AML-193 (cell line): ENCODE measurements at places on chromosomes 3 and 15.

- DNase-seq, result no peak
Observed at GRCh38 chr3:179942553-179943075, 94.1 kb downstream of the PEX5L start.

DNA sequence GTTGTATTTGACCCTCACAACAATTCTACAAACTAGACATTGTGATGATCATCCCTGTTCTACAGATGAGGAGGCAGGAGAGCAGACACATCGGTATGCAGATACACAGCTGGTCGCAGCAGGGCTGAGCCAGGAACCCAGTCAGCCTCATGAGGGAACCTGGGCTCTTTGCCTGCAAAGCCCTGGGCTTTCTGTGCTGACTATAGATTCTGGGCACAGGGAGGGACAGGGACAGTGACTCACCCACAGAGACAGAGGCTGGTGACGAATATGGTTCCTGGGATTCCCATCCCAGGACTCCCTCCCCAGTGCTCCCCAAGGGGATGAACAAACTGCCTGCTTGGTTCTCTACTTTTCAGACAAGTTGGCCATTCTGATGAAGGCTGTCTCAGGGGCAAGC is 3.8 kb upstream of the CAMP start:
- DNase-seq, result no peak

DNA sequence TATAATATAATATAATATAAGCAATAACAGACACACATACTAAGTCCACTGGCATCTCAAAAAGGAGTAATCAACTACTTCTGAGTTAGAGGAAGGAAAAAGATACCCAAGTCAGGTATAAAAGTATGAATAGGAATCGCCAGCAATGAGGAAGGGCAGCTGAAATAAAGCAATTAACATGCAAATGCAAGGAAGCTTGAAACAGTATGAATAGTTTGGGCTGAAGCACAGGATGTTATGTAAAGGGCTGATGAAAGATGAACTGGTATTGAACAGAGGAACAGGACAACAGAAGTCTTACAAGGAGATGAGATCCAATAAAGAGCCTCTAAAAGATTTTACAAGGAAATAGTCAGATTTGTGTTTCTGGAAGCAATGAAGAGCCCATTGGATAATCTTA is 7.1 kb downstream of the COPS2 start:
- DNase-seq, result peak; percentile 19

GRCh38 chr3:81841540-81841939 is 80.1 kb upstream of the GBE1 start:
- DNase-seq, result no peak

DNA sequence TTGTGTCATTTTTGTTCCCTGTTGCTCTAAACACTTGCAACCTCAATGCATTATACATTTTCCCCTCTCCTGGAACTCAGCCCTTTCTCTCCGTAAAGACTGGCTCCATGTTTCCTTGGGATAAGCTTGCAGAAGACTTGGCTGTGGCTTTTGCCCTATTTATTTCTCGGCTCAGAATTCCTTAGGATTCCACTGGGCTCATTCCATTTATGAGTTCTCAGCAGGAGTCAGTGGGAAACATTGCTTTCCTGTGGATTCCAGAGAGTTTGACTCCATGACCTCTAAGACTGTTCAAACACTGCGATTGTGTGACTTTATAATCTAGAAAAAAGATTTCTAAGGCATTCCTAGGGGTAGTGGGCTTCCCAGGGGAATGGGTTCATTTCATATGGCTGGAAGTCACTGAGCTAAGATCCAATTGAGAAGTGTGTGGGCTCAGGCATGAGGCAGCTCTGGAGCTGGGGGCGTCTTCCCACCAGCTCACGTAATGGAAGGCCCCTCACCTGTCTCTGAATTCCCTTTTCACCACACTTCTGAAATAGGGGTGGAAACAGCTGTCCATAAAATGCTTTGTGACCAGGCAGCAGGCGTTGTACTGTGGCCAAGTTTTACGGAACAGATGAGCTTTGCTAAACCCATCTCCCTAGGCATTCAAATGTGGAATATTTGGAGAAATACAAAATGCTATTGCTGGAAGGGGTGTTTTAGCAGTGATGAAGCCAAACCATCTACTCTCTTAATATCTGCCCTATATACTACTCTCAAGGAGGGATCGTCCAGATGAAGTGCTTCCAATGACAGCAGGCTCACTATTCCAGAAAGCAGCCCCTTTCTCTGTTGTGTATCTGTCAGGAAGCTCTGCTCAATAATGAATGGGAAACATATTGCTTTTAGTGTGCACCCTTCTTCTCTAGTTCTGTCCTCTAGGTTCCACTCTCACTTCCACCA is 91.8 kb upstream of the BCL6 start:
- DNase-seq, result no peak

DNA sequence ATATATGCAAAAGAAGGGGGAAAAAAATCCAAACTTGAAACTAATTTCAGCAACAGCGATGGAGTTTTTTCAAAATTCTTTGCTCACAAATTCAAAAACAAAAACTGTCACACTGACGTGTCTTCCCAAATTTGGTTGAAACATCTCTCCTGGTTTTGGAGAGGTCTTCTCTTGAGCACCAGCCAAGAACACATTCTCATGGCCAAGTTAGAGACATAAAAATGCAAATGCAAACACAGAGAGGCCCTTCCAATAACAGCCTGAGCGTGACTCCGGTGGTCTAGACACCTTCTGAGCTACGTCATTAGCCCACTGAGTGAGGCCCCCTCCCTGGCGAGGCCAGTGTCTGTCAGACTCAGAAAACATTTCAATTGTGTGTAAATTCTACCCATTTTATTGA is 436.0 kb upstream of the PROK2 start:
- DNase-seq, result no peak

DNA sequence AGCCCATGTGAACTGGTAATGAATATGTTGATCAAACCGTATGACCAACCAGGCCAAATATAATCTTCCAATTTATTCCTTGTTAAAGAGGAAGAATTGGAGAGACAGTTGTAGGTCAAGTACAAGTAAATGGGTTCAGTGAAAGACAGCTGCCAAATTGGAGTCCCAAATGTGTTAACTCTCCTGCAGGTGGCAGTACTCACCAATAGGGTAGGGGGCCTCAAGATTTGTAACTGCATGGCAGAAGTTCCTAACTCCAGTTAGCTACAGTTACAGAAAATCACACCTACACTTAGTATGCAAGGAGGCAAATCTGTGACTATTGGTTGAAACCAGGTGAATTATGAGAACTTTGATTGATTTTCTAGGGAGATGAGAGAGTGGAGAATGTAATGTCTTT is 278.0 kb downstream of the ZBBX start:
- peak; percentile 54 for DNase-seq

DNA sequence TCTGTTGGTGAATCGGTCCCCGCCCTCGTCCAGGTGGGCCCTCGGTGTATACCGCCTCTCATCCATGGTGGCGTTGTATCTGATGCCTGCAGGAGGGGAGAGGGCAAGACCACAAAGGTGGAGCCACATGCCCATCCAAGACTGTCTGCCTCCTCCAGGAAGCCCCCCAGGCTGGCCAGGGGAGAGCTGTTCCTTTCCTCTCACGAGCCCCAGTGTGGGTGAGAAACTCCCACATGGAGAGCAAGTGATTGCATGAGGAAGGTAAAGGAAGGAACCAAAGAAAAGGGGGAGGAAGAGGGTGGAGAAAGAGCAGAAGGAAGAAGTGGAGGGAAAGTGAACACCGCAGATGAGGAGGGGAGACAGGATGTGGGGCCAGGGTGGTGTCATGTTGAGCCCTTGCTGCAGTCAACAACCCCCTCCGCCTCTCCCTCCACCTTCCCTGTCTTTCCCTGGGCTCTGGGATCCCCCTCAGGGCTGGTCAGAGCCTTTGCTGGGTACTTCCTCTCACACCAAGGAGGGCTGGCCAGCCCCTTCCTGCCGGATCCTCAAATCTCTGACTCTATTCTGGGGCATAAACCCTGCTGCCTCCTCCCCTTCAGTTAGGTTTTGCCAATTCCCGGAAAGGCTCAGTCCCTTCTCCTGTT is 49.3 kb downstream of the FEM1B start:
- DNase-seq, result no peak

DNA sequence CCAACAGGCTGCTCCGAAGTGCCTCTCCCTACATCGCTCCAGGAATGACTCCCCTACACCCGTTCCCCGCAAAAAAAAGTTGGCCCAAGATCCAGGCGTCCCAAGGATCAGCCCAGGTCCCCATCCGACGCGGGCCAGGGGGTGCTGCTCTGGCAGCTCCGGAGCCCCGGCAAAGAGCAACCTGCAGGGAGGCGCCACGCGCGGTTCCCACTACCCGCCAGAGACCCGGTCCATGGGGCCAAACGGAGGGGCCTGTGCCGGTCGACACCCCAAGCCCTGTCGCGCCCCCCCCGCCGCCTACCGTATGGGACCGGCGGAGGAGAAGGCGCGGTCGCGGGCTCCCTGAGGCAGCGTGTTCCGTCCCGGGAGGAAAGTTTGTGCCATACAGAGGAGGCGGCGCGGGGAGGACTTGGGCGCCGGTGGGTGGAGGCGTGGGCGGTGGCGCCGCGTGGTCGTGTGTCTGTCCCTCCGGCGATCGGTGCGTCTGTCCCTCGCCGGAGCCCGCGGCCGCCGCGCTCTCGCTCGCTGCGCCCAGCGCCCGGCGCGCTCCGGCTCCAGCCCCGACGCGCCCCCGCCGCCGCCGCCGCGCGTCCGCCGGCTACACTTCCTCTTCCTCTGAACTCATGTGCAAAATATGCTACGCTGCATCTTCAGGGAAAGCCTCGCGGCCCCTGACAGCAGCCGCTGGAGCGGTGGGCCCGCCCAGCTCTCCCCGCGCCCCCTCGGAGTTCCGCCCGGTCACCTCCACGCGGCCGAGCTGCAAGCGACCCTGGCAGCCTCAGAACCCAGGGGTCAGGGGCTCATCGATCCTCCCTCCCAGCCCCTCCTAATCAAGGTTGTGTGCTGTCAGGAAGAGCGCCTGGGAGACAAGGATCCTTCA is at the start of gene RFTN1:
RFTN1 (minus strand) TSS at position 559 of the 880 bp plus-strand sequence. CDS start 19,830 bp downstream, outside the sequence.
- peak; percentile 66 for DNase-seq
